ENCODE measurements at places on chromosomes 2 and 18.

- DNase-seq = no peak
Observed at GRCh38 chr2:188382107-188382506, 90.4 kb downstream of the GULP1 start.

DNA sequence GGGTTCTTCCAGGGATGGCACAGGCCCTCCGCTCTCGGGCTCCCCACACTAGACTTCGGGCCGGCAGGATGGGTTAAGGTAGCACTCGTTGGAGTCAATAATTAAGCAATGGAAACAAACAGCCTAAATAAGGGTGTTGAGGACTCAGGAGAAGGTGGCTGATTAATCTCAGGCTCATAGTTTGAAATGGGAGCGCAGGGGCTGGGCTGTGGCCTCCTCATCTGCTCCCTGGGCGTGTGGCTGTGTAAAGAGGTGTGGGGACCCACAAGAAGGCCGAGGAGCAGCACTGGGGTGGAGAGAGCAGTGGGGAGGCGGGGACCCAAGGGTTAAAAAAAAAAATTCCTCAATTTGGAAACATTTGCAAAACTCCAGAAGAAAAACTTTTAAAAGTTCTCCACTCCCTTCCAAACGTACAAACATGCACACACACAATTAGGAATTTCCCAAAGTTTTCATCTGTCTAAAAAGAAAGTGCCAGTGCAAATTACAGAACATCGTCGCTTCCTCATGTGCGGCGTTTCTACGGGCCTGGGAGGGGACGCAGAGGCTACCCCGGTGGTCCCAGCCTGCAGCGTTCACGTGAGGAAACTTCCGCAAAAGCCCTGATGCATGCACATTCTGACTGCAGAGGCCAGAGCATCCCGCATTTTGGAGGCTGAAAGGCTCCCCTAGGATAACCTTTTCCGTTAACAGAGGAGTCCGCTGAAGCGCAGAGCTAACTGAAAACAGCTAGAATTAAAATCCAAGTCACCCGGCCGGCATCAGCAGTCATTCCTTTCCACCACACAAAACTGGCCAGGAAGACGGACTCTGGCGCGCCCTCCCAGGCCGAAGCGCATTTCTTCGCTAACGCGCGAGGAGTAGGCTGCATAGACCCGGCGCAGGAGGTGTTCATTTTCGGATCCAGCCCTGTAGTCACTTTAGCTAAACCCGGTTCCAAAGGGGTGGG lies 1.0 kb upstream of the TUBB6 start:
- no peak for DNase-seq

- no peak for DNase-seq
Observed at GRCh38 chr2:134405611-134406081, 151.8 kb downstream of the MGAT5 start.

GRCh38 chr2:26674002-26674751 lies 18.3 kb upstream of the KCNK3 start:
- DNase-seq = no peak

GRCh38 chr2:215535741-215536140 lies 99.9 kb upstream of the FN1 start:
- DNase-seq = no peak

- DNase-seq = no peak
Observed at GRCh38 chr2:3025984-3026383, 351.6 kb downstream of the EIPR1 start.

DNA sequence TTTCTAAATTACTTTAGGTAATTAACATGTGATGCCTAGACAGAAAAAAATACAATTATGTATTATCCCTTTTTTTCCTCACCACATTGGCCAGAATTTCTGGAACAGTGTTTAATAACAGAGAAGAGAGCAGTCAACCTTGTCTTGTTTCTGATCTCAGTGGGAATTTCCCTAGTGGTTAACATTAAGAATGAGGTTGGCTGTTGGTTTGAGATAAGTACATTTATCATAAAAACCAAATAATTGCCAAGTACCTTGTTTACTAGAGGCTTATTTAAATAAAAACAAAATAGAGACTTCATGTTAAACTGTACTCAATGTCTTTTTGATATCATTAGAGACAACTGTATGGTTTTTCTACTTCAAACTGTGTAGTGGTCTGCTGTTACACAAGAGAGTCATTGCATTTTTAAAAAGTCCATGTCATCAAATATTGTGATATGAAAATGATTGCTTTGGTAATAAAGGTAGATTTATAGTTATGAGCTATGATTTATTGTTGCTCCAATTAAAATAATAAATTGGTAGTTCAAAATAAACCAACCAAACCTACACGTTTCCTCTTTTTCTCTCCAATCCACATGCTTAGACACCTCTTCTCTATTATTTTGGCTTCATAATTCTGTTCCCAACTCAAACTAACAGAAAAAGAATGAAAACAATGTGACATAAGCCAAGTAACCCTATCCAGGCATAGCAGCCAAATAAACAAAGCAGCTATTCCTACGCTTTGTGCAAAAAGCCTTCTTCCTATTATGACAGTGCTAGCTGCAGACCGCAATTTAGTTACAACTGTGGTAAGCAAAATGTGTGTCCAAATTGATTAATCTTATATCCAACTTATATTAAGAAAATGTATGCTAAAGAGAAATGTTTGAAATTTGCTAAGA lies 20.9 kb upstream of the TANK start:
- no peak for DNase-seq

- DNase-seq = no peak
Observed at GRCh38 chr2:134745023-134745422, 26.2 kb upstream of the TMEM163 start.
